NCI-H1436 treated with DMSO at 0.1 percent for 48 hours (cell line): ENCODE measurements at places on chromosomes 3 and 15.

- DNase-seq, result no peak
Observed at GRCh38 chr3:68977486-68978167, 35.9 kb downstream of the EOGT start.

GRCh38 chr15:99477791-99478471, 87.9 kb upstream of the MEF2A start:
- DNase-seq, result no peak

DNA sequence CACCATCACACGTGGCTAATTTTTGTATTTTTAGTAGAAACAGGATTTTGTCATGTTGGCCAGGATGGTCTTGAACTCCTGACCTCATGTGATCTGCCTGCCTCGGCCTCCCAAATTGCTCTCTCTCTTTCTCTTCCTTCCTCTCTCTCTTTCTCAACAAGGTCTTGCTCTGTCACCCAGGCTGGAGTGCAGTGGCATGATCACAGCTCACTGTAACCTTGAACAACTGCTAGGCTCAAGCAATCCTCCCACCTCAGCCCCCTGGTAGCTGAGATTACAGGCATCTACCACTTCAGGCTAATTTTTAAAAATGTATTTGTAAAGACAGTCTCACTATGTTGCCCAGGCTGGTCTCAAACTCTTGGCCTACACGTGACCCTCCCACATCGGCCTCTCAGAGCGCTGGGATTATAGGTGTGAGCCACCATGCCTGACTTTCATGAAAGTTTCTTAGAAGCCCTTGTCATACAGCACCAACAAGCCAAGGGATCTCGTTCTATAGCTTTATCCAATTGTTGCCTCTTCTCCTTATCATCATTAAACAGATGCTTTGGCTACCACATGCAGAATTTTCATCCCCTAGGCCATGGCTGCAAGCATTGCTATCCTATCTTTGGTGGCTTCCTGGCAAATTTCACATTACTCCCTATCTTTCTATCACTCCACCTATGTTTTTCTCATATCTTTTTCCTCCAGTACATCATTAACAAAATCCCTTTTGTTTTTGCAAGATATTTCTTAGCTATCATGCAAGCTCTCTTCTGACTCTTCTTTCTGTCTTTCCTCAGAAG, 5.7 kb downstream of the CCDC32 start:
- DNase-seq, result no peak

DNA sequence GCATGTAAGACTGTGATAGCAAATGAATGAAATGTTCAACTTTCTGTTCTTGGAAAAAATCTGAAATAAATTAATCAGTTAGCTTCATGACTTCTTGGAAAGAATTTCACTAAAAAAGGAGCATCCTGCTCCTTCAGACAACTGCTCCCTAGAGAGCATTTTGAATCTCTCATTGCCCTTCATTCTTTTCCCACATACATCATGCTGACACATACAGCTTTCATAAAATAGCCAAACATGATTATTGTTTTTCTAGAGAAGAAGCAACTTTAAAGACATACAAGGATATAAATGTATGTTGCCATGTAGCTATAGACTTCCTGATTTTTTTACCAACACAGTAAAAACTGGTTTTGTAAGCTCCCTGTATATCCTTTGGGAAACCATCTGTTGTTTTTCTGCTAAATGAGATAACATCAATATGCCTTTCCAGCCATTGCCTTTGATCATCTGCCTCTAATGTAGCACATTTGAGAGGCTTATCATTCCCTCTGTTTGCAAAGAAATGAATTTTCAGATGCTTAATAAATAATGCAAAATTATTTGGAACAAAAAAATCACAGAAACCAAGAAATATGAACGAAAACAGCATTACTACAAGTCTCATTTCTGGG, 248.2 kb upstream of the GPR149 start:
- DNase-seq, result no peak

DNA sequence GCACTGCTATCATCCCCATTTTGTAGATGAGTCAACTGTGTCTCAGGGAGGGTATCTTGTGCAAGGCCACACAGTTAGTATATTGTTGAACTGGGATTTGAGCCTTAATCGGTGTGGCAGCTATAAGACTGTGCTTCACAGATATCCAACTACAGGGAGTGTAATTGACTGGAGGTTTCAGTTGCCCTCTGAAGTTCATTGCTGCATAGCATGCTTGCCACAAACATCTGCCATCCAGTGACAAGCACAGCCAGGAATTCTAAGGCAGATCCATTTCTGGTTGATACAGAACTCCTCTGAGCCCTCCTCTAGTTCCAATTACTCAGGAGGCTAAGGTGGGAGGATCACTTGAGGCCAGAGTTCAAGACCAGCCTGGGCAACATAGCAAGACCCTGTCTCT, 16.4 kb downstream of the FSD2 start:
- DNase-seq, result no peak

DNA sequence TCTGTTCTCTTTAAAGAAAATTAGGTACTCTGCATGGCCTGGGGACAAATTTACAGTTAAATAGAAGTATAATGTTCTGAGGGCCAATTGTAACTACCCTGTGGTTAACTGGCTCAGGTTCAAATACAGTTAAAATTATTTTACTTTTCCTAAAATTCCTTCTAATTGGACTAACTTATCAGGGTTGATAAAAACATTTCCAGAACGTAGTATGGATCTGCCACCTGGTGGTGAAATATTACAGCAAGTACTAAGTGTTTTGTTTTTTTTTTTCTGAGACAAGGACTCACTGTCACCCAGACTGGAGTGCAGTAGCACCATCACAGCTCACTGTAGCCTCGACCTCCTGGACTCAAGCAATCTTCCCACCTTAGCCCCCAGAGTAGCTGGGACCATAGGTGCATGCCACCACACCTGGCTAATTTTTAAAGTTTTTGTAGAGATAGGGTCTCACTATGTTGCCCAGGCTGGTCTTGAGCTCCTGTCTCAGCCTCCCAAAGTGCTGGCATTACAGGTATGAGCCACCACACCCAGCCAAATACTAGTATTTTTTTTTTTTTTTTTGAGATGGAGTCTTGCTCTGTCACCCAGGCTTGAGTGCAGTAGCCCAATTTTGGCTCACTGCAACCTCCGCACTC, 29.2 kb downstream of the NEO1 start:
- no peak for DNase-seq

DNA sequence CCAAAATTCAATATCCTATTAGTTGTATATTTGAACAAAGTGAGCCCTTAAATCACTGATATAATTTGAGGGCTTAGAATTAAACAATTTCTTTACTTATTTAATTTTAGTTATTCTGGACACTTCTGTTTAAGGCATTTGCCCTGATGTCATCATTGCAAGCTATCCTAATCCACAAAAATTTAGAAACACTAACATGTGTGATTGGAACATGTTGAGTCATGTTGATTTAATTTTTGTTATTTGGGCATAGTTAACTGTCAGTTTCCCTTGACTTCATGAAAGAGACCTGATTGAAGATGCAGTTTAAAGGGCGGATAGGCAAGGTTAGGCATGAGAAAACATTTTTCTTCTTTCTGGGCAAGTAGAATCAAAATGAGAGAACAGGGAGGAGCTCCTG, 682.6 kb downstream of the ROBO1 start:
- no peak for DNase-seq

DNA sequence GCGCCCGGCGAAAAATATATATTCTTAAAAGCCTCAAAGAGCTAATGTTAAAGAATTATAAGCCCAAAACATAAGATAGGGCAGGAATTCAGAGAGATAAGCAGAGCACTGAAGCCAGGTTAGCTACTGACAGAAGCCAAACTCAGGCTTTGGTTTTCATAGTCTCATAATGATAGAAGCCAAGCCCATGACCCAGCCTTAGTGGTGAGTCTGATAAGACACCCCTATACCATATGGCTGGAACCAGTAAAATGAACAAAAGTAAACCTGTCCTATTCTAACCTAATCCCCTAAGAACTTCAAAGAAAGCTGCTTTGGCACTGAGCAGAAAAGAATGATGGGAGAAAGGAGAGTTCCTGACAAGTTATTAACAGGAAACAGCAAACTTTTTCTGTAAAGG, 25.9 kb downstream of the MYO9A start:
- DNase-seq, result no peak

- no peak for DNase-seq
Observed at GRCh38 chr15:45113380-45113990, 487 bp downstream of the DUOX2 start.

- no peak for DNase-seq
Observed at GRCh38 chr3:23830869-23831484, 25.2 kb downstream of the UBE2E1 start.

DNA sequence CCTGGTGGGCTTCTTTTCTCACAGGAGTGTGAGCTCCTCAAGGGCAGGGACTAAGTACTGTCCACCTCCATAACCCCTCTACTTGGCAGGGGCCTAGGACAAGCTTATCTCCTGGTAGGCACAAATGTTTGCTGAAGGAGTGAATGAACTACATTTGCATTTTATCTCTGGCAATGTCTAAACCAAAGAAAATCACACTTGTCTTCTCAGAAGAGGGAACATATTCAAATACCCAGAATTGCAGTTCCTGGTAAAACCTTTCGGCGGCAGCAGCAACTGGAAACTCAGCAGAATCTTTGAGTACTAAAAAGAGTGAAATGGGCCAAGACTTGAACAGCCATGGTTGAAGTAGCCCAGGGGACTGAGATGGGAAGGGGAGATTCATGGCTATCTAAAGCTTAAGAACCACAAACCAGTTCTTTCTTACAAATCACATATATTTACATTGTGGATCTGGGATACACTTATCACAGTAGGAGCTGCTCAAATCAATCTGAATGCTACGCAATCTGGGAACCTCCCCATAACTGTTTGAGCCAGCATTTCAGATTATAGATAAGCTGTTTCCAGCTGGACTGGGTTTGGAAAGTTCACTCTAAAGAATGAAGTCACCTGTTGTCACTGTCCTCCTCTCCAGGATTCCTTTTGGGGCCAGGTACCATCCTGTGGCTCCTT, 18.7 kb upstream of the PTPN9 start:
- DNase-seq, result no peak

- DNase-seq, result no peak
Observed at GRCh38 chr15:42508263-42508690, 12.8 kb downstream of the SNAP23 start.

DNA sequence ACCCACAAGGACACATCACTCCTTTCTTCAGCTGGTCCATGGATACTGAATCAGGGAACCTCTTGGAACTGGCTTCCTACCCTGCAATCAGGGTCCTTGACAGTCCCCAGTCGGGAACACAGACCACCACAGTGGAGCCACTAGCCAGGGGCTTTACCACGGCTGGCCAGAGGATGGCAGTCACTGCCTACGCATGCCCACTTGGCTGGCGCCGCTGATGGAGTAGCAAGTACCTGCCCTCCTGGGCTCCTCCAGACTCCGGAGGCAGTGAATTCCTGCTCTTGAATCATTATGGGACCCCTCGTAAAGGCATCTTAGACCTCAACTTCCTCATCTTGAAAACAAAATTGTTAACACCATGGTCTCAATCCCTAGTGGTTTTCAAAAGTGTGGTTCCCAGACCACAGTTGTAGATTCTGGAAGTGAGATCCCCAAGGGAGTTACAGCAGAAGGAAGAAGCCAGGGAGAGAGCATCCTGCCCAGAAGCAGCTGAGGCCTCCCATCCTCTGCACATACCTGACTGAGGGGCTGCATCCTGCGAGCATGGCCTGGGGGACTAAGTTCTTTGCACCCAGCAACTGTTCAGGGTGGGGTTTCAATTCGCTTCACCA, 9.1 kb upstream of the SKIC8 start:
- DNase-seq, result peak; percentile 16

- no peak for DNase-seq
Observed at GRCh38 chr3:36693670-36694069, 70.7 kb downstream of the DCLK3 start.

DNA sequence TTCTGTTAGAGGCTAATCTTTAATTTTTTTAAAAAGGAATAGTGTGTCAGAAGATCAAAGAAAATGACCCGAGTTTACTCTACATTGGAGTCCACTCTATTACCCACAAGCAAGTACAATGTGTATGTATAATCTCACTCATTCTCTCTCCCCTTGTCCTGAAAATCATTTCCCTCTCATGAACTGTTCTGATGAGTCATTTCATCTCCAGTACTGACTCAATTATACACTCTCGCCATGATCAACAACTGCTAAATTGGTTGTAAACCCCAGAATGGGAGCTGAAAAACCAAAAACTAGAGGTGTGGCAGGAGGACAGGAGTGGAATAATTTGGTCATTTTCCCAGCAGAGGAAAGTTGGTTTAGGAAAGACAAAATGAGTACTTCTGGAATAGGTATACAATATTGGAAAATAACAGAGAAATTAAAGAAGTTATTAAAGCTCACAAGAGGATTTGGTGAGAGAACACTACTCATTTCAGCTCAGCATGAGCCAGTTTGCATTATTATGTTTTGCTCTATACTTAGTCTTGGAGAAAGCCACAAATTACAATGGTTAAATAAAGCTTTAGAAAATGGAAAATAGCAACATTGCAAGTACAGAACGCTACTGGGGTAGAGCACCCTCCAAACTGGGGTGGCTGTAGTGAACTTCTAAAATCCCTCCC, 144.3 kb upstream of the PFN2 start:
- peak; percentile 12 for DNase-seq
